ENCODE measurements at places on chromosomes 7 and 10.

DNA sequence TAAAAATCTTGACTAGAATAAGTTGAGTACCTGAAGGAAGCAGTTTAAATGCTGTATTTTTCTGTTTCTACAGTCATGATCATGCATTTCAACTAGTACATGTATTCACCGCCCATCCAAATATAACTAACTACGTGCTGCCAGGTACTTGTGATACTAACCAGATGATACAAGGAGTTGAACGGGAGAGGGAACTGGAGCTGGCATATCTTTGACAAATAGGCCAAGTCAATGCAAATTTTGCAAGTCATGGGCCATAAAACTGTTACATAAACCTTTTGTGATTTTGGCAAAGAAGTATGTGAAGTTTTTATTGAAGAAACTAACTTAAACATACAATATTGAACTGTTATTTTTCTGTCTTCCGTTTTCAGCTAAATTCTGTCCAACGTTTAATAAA is 14.5 kb downstream of the NUP42 start:
- DNase-seq = no peak

GRCh38 chr10:85446827-85447226 is 919.8 kb downstream of the GRID1 start:
- DNase-seq = no peak

GRCh38 chr7:119724041-119724792 is 548.8 kb upstream of the KCND2 start:
- DNase-seq = no peak

GRCh38 chr7:128381161-128381821 is 19.8 kb upstream of the PRRT4 start:
- peak; percentile 49 for DNase-seq

DNA sequence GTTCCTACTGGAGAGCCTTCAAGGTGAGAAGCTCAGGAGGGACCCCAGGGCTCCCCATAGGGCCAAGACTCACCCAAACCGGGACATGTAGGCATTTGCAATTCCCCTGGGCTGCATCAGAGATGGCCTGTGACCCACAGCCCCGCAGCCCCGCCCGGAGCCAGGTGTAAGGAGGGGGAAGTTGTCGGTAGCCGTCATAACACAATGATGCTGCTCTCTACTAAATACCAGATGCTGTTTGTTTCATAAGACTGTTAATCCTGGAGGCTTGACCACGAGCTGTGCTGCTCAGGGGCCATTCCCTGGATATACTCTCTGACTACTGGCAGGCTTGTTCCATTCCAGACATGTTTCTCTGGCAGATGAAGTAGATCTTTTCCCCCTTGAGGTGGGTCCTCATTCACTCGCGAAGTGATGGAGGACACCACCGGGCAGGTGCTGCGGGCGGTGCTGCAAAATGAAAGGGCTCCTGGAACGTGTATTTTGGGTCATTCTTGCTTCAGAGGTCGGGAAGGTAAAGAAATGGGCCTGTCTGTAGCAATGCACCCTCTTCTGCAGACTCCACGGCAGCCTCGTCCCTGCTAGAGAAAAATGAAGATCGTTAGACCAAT is 61.1 kb downstream of the MKI67 start:
- DNase-seq = peak; percentile 65

DNA sequence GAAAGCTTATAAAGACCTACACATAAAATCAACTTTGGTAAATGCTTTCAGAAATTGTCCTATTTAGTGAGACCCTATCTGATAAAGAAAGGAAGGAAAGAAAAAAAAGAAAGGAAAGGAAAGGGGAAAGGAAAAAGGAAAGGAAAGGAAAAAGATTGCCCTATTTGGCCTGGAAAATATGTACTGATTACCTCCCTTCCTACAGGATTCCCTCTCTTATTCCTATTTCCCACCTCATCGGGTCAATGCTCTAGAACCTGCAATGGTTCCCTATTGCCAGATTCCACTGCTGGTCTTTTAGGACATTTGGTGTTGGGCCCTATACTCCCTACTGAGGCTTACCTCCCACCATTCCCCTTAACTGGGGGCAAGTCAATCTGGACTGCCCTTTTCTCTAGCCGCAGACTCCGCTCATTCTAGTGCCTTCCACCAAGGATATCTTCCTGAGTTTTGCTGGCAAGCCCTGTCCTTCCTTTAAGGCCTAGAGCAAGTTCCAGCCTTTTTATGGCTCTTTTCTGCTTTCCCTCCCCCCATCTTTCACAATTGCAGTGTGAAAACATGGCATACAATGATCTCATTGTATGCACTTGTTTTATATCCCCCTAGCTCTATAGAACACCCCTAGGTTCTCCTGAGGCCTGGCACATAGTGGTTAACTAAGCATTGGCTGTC is 4.4 kb downstream of the DDIT4 start:
- DNase-seq = no peak

DNA sequence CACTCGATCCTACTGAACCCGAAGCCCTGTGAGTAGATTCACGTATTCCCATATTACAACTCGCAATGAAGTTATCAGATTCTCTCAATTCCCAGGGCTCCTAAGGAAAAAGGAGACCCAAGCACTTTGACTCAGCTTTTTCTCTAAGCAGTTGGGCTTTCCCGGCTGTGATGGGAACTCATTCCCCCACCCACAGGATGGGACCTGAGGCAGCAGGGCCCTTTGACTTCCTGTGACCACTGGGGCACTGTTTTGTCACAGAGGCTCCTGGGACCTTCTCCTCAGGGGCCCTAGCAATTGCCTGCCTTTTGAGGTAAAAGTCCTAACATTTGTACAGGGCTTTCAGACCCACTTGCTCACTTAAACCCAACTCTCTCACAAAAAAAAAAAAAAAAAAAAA is 122.8 kb upstream of the PDLIM1 start:
- DNase-seq = no peak

GRCh38 chr10:89296220-89296648 is 5.6 kb upstream of the IFIT2 start:
- peak; percentile 68 for DNase-seq

DNA sequence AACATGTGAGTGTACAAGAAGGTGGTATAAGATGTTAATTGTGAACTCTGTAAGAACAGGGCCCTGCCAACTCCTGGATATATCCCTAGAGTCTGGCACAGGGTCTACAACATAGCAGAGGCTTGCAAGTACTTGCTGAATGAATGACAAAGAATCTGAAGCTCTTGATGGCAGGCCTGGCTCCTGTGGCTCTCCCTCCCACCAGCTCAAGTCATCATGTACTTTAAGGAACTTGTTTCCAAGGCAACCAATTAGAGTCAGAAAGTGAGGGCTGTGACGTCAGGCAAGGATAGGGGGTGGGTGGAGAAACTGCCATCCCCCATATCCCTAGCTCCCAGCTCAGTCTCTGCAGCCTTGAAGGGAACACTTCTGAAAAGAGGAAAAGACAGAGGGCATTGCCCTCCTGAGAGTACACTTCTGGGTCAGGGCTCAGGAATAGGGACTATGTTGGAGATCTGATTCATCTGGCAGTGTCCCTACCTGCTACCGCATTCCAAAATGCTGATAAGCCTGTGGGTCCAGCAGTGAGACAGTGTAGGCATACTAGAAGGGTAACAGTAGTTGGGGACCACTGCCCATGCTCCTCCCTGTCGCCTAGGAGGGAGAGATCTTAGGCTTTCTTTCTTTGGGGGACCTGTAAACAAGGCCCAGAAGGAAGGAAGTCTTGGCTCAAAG is 34.6 kb upstream of the BTRC start:
- DNase-seq = peak; percentile 38

DNA sequence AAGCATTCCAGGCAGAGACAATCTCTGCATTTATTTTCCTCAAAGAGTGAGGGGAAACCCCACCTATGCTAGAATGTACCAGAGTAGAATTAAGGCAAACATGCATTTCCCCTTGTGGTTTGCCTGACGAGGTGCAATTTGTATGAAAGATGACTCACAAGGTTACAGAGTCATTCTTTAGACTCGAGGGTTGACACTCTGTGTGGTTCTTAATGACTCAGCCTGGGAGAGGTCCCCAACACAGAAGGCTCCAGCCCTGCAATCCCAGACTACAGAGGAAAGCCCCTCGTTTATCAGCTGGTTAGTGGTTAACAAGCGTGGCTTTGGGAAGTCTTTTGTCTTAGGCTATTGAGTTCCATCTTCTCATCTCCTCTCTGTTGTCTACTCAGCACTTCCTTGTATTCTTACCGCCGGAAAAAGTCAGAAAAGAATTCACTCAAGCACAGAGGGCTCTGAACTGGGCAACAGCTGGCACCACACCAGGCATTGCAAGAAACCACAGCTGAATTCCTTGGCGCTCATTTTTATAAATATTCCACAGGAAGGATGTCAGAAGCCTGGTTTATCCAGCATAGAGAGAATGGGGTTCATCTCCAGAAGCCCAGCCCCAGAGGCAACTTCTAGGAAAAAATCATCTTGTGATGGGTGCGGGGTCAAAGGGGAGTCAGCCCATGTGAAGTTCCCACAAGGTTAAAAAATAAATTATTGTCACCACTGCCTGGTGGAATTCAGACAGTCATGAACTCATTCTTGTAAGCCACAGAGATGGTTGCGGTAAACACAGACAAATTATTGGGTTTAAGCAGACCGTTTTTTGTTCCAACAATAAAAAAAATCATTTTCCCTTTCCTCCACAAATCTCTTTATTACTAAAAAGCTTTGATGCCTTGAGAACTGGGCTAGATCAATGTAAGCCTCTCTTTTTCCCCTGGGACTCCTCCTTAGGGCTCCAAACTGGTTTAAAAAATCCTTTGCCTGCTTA is 24.5 kb upstream of the SVIL start:
- DNase-seq = peak; percentile 98

DNA sequence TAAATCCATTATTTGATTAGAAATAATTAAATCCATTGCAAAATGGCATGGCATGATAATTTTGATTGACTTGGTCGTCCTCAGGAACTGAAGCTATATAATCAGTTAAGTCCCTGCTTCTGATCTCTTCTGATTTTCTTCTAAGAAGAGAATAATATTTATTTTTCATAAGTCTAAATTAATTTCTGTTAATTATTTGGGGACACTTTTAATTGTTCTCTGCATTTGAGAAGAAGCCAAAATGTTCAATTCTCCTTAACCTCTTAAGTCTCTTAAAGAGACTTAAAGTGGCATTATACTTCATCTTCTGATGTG is 67.2 kb downstream of the CAV1 start:
- DNase-seq = no peak

DNA sequence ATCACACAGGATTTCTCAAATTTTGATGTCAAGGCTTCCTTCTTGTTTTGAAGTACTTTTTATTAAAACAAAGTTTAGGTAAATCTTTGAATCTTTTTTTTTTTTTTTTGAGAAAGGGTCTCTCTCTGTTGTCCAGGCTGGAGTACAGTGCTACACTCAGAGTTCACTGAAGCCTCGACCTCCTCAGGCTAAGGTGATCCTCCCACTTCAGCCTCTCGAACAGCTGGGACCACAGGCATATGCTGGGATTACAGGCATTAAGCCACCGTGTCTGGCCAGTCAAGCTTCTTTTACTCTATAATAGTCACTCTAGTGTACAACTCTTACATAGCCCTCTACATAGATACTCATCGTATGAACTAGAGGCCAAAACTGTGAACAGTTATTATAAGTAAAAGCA is 3.4 kb downstream of the RUFY2 start:
- peak; percentile 4 for DNase-seq

DNA sequence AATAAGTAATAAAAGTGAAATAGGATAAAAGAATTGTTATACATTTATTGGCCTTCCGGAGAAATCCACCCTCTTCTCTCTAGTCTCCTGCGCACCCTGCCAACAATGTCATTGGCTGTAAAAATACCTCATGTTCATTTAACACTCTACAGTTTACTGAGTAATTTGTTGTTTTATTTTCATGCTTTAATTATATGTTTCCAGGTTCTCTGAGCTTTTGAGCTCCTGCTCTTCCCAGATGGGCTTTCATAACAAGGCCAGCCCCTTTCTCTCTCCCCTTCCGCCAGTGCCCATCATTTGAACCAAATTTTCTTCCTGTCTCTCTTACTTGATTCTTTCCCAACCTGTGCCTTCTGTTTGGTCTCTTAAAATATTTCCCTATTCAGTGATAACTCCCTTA is 144.6 kb upstream of the PRSS1 start:
- no peak for DNase-seq

DNA sequence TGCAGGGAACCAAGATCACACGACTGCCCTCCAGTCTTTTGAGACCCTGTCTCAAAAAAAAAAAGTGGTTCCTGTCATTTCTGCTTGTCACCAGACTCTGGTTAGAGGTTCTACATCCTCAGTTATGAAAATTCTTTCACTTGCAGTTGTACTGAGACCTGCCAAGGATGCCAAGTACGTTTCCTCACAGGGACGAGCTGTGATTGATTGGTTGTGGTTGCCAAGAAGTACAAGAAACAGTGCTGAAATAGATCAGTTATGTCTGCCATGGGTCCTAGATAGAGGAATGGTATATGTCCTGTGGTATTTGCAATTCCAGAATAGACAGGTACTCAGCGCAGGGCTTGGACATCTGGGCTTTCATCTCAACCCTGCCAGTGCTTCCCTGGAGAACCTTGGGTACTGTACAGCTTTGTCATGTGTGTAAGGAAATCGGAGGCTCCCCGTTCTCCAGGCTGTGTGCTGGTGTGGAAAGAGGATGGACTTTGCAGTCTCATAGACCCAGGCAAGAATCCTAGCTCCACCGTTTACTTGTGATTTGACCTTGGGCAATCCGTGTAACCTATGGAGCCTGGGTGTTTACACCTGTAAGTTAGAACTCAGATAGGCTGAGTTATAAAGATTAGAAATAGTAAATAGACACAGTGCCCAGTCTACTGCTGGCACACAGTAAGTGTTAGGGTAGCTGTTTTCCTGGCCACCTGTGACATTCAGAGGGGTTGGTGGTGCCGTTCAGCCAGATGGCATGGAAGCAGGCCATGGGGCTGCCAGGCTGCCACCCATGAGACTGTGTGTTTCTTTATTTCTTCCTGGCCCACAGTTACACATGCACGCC is 53.0 kb downstream of the COL13A1 start:
- DNase-seq = no peak

All from GM23248 (cell line).